ENCODE measurements at places on chromosomes 5 and 9.

GRCh38 chr9:114662081-114662989 is 4.7 kb upstream of the TEX53 start:
- DNase-seq: no peak

- no peak for DNase-seq
These were observed 153.1 kb downstream of the CCDC192 start for GRCh38 chr5:127856292-127856691.

DNA sequence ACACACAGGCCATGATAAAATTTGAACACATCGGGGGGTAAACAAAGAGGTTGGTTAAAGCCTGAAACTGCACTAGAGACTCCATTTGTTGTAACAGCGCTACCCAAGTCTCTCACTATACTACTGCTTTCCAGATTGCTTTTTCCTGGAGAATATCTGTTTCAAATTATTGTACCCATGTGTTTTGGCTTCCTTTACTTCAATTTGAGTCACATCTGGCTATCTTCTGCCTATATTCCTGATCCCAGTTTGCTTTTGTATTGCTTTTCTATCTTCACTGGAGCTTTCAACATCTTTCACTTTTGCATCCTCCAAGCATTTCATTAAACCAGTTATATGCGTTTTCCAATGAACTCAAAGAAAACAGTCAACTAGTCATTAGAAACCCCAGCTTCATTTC is 404.7 kb downstream of the MLLT3 start:
- DNase-seq: no peak

DNA sequence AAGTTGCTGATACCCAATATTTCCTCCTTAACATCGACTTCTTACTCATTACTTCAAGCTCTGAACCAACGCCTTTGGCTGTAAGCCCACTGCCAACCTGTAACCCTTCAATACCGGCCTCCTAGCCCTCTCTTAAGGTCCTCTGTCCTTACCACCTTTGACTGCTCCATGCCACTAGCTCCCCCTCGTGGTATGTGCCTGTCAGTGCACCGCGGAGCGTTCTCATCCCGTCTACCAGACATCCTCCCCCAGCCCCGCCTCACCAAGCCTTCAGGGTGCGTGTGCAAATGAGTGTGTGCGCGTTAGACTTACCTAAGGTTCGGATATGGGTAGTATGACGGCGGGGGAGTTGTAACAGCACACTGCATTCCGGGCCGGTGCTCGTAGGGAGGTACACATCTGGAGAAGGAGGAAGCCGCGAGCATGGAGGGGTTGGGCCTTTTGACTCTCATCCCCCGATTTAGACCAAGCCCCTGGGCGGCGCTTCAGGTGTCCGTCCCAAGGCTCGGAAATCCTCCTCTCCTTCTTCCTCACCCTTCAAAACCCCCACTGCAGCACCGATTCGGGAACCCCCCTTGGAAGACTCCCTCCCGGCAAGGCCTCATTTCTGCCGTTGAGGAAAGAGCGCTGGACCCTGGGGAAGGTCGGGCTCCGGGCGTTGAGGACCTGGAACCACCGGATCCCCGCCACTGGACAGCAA is 2.8 kb upstream of the MYORG start:
- DNase-seq: peak; percentile 78

DNA sequence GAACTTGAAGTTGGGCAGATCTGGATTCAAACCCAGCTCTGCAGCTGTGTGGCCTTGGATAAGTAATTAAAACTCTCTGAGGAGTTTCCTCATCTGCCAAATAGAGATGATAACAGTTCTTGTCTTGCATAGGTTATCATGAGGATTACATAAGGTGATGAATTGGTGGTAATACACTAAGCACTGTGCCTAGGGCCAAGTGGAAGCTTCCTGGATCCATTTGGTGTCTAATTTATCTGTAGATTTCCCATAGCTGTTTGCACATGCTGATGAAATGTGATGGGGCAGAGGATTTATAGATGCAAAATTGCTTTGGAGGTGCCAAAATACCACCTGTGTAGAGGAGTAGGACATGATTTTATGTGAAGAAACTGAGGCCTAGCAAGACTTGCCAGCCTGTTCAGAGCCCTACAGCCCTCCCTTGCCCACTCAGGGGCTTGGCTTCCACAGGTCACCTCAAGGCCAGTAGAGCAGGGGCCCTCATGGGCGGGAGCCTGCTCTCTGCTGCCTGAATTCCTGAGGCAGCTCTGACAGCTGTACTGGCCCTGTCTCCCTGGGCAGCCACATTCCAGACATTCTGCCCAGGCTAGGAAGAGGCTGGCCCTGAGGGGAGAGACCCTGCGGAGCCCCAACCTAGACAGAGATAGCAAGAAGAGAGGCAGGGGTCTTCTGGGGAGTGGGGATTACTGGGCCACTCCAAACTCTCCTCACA is 5.9 kb upstream of the FAT2 start:
- no peak for DNase-seq

DNA sequence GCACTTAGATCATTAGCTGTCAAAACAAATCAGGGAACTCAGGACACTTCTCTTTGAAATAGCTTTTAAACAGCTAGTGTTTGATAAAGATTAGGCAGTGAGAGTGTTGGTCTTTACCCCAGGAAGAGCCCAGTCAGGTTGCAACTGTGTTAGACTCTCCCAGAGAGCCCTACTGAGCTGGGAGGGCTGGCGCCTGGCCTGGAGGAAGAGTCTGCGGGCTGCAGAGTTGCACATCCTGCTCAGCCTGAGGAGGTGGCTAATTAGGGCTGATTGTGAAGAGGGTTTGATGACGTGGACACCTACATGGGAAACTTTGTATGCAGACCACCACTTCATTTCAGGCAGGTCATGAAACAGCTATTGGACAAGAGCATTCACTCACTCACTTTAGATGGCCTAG is 112.0 kb downstream of the TMEM174 start:
- no peak for DNase-seq

GRCh38 chr9:37128051-37128450 is 7.7 kb downstream of the ZCCHC7 start:
- DNase-seq: no peak

DNA sequence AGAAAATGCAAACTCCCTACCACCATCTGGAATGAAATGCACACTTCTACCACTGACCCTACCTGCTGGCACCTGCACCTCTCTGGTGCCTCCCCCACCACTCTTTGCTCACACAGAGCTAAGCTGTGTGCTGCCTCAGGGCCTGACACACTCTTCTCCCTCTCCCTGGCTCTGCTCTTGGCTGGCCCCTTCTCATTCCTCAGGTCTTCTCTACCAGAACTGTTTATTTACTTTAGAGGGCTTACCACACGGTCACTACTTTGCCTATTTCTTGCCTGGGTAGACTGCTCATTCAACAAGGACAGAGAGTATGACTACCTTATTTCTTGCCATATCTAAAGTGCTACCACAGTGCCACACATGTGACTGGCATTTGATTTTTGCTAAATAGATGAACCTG is 3.3 kb downstream of the REEP5 start:
- DNase-seq: no peak

GRCh38 chr5:117302949-117303348 is 728.3 kb upstream of the SEMA6A start:
- no peak for DNase-seq

DNA sequence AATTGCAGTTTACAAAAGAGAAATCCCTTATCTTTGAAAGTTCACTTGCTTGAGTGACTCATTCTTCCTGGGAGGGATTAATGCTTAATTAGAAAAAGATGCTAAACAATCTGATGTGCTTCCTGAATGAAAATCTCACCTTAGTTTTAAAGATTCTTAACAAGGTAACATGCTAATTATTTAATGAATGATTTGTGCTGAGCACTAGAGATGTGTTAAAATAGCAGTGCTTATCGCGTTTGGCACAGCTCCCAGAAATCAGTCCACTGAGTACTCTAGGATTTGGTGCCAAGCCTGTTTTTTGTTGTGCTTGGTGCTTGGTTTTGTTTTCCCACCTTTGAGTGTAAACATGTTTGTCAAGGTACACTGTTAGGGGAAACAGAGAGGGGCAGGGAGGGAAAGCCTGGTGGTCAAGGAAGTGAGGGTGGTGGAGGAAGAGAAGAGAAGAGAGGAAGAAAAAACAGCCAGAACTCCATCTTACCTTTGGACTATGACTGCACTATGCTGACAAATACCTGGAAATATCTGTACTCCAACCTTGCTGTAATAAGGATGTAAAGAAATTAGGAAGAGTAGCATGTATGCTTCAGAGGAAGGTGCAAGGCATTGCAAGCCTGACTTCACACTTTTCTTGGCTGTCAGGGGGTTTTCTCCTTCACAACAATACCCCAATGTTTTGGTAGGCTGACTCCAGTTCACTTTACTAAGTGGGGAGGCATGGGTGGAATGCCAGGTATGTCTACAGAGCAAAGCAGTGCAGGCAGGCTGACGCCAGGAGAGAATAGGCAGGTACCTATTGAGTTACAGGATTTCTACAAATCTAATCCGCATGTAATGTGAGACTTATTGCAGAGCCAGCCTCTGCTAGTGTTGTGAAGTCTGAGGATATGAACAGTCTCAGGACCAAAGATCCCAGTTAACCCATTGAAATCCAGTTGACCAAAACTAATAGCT is 157.2 kb upstream of the ISL1 start:
- DNase-seq: no peak

DNA sequence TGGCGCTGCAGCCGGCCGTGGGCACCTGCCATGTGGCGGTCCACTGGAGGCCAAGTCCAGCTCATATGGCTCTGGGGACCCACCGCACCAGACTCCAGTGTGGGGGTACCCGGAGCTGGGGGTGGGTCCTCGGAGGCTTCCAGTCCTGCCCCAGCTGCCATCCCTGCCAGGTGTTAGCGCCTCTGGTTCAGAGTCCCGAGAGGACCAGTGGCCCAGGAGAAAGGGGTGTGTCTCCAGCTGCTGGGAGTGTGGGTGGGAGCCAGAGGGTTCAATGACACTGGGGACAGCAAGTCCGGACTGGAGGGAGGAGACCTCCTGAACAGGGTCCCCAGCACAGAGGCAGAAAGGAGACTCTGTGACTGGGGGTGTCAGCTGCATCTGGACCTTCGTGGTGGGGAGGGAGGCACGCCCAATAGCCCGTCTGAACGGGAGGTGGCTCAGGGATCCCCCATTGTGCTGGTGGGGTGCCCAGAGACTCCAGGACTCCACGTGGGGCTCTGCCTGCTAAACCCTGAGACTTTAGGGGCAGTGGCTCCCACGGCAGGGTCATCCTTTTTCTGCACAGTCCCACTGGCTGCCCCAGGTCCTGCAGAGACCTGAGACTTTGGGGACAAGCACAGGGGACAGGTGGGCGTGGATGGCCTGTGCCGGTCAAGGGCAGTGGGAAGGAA is 2.4 kb upstream of the AHRR start:
- DNase-seq: no peak

GRCh38 chr5:2335125-2335732 is 416.2 kb downstream of the IRX2 start:
- no peak for DNase-seq
